ENCODE measurements at places on chromosomes 11 and 22.

GRCh38 chr22:42320443-42321416, 50.3 kb upstream of the TCF20 start:
- no peak for DNase-seq

GRCh38 chr22:37633089-37633624, 6.3 kb upstream of the SH3BP1 start:
- DNase-seq = peak; percentile 73

GRCh38 chr22:39690881-39691605, 120.5 kb downstream of the CACNA1I start:
- no peak for DNase-seq

DNA sequence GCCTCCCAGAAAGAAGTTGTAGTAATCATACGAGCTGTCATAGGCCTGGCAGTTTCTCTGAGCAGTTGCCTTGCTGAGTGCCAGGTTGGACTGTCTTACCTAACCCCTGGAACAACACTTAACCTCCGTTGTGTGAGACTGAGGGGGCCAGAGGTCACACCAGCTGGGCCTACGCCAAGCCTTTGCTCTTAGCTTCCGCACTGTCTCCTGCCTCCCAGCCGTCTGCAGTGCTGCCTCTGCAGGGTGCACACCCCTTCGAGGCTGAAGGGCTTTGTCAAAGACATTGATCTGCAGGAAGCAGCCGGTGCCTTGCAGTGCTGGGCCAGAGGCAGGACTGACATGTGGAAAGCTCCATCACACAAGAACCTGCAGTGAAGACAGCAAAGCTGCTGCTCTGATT, 16.7 kb downstream of the TAB1 start:
- no peak for DNase-seq

DNA sequence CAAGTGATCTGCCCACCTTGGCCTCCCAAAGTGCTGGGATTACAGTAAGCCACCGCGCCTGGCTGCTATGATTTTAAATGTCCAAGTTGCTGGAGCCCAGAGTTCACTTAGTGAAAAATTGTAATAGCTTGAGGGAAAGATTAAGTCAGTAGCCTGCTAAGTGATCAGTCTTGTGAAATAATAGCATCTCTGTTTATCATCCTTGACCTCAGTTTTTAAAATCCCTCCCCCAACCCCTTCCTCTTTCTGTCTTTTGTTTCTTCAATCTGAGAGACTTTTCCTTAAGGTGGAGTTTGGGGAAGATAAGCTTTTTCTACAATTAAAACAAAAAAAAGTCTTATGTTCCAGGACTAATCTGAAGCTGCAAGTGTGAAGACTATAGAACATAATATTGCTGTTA, 6.4 kb downstream of the HIPK3 start:
- DNase-seq = no peak

DNA sequence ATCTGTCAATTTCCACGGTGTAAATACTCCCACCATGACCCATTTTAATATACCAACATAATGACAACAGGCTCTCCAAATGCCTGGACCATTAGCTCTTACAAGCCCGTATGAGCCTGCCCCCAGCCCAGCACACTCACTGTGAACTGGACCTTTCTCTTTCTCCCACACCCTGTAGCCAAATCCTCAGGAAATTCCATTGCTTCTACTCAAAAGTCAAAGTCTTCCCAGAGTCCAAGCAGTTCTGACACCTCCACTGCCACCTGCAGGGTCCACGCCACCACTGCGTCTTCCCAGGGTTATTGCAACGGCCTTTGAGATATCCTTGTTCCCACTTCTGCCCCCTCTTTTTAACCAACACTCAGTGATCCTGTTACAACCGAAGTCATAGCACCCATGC, 110.1 kb upstream of the ASPHD2 start:
- no peak for DNase-seq

- DNase-seq = no peak
Observed at GRCh38 chr11:28966951-28967350, 858.8 kb downstream of the METTL15 start.

DNA sequence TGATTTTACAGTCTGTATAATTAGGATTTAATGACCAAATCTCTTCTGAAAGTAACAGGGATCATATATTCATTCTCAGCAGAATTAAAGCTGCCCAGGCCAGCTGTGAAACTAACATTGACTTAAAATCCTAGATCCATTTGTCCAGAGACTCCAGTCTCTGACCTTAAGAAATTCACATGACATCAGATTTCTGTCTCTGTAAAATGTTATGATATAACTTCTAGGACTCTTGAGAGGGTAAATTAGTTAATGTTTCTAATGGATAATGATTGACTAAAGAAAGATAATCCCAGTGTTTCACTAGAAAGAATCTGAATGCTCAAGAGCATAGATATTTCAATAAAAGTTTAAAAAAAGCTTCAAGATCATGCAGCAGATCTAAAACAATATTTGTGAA, 6.3 kb downstream of the NOX4 start:
- no peak for DNase-seq

DNA sequence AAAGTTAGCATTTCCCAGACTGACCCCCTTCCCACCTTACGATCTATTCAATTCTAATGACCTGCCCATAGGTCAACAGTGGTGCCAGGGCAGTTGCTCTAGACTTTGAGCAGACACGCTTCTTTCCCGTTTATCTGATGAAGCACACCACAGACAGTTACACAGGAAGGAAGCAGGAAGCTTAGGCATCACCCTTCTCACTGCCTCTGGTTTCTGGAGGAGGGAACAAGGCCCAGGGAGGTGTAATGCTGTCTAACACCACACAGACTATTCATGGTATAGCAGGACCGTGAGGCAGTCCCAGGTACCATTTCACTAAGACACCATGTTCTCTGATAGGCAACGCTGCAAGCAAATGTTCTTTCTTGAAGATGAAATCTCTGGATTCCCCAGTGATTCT, 279.4 kb downstream of the NTM start:
- no peak for DNase-seq

- no peak for DNase-seq
Observed at GRCh38 chr11:118401880-118402590, 629 bp downstream of the ATP5MG start.

DNA sequence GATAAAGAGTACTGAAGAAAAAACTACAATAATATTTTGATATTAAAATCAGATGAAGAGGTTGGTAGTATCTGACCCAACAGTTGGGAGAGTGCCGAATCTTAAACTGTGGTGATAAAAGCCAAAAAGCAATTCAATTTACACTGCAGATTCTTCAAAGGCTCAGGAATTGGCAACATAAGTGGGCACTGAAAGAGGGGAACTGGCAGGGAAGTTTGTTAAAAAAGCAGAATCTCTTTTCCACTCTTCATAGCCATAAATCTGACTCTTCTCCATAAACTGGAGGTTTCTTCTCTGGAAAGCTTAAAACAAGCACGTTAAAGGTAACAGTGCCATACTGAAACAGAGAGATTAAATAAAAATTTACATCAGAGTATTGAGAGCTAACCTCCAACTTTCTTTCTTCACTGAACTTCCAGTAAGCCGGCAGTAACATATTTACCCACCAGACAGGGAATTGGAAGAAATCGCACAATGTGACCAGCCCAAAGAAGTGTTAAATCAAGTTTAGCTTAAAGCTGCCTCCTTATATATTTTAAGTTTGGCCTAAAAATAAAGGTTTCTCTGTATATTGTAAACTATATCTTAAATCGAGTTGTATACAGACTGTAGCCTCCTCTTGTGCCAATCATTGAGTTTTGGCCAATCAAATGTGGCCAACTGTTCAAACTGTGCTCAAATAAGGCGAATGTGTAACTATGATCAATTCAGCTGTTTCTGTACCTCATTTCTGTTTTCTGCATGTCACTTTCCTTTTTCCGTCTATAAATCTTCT, 358.3 kb downstream of the NXPE2 start:
- no peak for DNase-seq

- DNase-seq = no peak
Observed at GRCh38 chr22:16603448-16603768, 10.8 kb upstream of the CCT8L2 start.

GRCh38 chr22:25366876-25367466, 147.5 kb downstream of the CRYBB2 start:
- no peak for DNase-seq
